Stimulated activated CD8-positive, alpha-beta memory T cell treated with anti-CD3 and anti-CD28 coated beads, Interleukin-15, amount 100 ng/mL, for 4 hours (primary cell): ENCODE measurements at places on chromosomes 12 and 14.

- no peak for DNase-seq
These were observed 34.9 kb downstream of the HCAR2 start for GRCh38 chr12:122668268-122668667.

DNA sequence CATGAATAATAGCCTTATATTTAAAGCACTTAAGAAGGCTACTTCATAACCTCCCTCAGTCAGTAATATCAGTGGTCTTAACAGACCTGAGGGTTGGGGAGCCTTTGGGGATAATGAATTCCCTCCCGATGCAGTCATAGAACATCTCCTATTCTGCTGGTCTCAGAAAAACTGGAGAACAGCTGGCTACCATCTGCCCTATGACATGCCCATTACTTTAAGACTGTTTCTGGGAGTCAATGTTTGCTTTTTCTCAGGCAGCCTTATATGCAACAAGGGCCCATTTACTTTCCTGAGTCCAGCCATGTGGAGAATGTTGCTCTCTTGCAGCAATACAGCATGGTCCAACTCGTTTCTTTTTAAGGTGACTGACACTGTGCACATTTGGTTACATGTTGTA is 161.7 kb upstream of the PARP11 start:
- no peak for DNase-seq

DNA sequence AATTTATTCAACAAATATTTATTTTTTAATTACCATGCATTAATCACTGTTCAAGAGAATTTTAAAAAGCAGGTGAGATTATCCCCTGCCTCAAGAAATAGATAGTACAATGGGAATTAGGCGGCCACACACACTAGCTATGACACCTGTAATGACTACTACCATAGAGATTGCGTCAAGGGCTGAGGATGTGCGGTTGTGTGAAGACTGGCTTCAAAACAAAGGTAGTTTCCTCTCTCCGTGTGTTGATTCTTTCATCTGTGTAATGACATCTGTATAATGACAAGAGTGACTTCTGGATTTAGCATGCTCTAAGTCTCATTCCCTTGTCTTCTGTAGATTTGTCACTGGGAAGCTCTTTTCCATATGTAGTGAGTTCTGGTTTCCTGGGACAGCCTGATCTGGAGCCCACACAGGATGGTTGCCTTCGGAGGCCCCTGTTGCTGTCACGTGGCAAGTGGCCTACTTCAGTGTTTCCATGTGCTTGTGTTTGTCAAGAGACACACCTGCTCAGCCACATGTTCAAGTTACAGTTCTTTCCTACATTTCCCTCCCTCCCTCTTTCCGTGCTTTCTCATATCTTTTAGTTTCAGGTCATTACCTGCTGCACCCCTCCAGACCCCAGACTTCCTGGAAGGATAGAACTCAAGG is 64.3 kb downstream of the GALNT8 start:
- DNase-seq, result no peak

GRCh38 chr12:7583471-7583870 is 79.9 kb upstream of the CD163 start:
- no peak for DNase-seq

GRCh38 chr14:56119201-56119981 is 1.2 kb downstream of the PELI2 start:
- no peak for DNase-seq

- DNase-seq, result no peak
These were observed 74.6 kb downstream of the CIT start for GRCh38 chr12:119802472-119802871.
